ENCODE measurements at places on chromosomes 12 and 14. TPM values are rescaled to one million over a fixed set of nuclear protein-coding genes. Genes with fewer than 3 reads are reported as not detected.

DNA sequence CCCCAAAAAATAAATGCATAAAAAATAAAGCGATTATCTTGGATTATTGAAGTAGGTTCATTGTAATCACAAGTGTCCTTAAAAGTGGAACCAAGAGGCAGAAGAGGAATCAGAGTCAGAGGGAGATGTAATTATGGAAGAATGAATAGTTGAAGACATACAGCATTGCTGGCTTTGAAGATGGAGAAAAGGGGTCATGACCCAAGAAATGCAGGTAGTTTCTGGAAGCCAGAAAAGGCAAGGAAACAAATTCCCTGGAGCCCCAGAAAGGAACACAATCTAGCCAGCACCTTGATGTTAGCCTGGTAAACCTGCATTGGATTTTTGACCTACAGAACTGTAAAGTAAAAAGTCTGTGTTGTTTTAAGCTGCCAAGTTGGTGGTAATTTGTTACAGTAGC lies 57.5 kb upstream of the PTGR2 start:
- DNase-seq = no peak

SERPINA12 gene
- not detected for total RNA-seq

- no peak for DNase-seq
These were observed 10.0 kb upstream of the CALCOCO1 start for GRCh38 chr12:53737093-53737808.

DNA sequence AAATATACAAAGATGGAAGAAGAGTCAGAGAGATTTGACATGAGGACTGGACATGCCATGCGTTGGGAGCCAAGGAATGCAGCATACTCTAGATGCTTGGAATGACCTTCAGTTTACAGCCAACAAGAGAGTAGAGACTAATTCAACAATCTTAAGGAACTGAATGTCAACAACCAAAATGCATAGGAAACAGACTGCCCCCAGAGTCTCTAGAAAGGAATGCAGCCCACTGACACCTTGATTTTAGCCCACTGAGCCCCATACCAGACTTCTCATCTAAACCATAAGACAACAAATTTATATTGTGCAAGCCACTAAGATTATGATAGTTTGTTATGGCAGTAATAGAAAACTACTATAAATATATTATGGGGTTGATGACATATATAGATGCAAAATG lies 611.2 kb downstream of the RPS29 start:
- DNase-seq = no peak

DNA sequence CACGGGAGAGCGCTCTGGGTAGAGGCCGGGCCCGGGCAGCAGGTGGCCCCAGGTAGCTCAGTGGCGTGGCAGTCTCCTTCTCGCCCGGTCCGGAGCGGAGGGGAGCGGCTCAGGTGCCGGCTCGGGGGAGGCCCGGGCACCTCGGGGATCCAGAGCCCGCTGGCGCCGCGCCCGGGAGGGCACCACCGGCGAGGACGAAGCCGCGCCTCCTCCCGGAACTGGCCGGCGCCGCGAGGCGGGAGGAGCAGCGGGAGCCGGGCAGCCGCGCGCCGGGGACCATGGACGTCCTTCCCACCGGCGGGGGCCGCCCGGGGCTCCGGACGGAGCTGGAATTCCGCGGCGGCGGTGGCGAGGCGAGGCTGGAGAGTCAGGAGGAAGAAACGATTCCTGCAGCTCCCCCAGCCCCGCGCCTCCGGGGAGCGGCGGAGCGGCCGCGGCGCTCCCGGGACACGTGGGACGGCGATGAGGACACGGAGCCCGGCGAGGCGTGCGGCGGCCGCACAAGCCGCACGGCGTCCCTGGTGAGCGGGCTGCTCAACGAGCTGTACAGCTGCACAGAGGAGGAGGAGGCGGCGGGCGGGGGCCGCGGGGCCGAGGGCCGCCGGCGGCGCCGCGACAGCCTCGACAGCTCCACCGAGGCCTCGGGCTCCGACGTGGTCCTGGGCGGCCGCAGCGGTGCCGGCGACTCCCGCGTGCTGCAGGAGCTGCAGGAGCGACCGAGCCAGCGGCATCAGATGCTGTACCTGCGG lies 21.5 kb upstream of the GNS start:
- DNase-seq = peak; percentile 45

GRCh38 chr12:66379616-66380015 lies 77.3 kb downstream of the HELB start:
- no peak for DNase-seq

- DNase-seq = no peak
These were observed 59.5 kb upstream of the IGF1 start for GRCh38 chr12:102539651-102540553.

GRCh38 chr14:59356312-59356711 lies 108.9 kb downstream of the GPR135 start:
- DNase-seq = no peak

SNX6 gene
- total RNA-seq = 60.4 TPM

MLEC gene
- total RNA-seq = 120 TPM

Measured in left ventricle myocardium inferior (tissue), 1 donor.